ENCODE measurements at places on chromosomes 6 and 20.

GRCh38 chr6:44431118-44431725 is 43.7 kb downstream of the CDC5L start:
- DNase-seq, result peak; percentile 42

DNA sequence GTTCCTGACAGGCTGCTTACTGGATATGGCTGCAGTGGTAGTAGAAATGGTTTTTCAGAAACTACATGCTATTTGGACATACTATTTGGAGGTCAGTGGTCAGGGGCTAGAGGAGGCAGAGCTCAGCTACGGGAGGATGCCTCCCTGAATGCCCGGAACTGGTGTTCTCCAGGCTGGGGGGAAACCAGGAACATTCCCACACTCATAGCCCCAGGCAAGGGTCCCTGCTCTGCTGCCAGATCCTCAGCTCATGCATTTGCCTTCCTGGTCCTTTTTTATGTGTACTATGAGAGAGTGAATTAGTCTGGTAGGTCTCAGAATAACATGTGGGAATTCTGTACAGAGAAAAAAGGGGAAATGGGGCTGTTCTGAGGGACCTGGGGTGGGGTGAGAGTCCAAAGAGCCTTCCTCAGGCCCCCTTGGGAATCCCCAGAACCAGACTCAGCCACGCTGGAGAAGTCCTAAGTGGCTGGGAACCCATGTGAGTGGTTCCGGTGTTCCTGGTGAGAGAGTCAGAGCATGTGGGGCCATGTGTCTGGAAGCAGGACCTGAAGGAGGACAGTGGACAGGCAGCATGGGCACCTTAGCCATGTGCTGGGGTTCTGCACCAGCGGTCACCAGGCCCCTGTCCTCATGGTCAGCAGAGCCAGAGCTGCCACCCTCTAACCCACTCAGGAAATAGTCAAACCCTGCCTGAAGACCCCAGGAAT is 58.0 kb upstream of the MYL9 start:
- no peak for DNase-seq

GRCh38 chr20:53866794-53867740 is 203.3 kb downstream of the BCAS1 start:
- DNase-seq, result peak; percentile 29

DNA sequence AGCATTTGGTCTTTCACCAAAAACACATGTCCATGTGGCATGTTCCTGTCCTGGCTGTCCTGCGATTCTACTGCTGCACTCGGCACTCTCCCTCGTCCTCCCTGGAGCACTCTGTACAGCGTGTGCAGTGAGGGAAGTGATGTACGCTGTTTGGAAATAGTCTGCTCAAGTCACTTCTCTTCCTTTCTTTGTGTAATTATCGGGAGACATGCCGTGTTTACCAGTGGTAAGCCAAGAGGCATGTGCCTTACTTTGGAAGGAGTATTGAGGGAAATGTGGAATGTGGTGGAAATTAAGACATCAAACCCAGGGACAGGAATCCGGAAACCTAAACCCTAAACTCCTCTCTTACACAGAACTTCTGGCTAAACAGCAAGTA is 268.5 kb upstream of the FOXQ1 start:
- DNase-seq, result no peak

GRCh38 chr20:40293740-40294139 is 395.3 kb downstream of the MAFB start:
- DNase-seq, result no peak

GRCh38 chr20:54822386-54822785 is 347.0 kb downstream of the DOK5 start:
- no peak for DNase-seq

- no peak for DNase-seq
Observed at GRCh38 chr6:164870164-164870563, 439.2 kb downstream of the C6orf118 start.

- DNase-seq, result no peak
Observed at GRCh38 chr6:84645000-84645399, 119.4 kb downstream of the TBX18 start.

DNA sequence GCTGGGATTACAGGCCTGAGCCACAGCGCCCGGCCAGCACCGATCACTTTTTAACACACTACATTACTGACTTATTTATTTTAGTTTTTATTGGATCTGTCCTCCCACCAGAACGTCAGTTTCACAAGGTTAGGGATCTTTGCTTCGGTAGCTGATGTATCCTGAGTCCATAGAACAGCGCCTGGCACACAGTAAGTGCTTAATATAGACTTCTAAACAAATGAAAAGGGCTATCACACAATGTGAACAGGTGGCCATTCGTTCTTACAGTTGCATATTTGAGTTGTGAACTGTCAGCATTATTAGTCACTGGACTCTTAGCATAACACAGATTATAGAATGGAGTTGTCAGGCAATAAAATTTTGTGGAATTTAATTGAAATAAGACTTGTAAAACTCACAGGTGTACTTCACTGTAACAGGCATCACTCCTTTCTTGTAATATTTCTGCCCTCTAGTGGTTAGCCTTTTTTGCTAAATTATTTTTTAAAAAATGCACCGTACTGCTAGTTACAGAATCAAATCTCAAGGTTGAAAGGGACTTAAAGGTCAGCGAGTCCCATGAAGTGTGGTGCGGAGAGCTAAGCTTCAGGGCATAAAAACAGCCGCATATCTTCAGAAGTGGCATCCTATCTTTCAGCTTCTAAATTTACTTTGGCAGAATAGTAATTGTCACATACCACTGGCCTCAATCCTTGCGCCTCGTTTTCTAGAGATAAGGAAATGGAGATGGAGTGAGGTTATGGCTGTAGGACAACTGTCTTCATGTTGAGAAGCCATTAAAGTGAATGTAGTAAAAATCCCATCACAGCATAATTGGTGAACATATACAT is 3.4 kb upstream of the TBC1D7 start:
- DNase-seq, result peak; percentile 41

- no peak for DNase-seq
Observed at GRCh38 chr6:49406250-49406970, 56.6 kb downstream of the MMUT start.

DNA sequence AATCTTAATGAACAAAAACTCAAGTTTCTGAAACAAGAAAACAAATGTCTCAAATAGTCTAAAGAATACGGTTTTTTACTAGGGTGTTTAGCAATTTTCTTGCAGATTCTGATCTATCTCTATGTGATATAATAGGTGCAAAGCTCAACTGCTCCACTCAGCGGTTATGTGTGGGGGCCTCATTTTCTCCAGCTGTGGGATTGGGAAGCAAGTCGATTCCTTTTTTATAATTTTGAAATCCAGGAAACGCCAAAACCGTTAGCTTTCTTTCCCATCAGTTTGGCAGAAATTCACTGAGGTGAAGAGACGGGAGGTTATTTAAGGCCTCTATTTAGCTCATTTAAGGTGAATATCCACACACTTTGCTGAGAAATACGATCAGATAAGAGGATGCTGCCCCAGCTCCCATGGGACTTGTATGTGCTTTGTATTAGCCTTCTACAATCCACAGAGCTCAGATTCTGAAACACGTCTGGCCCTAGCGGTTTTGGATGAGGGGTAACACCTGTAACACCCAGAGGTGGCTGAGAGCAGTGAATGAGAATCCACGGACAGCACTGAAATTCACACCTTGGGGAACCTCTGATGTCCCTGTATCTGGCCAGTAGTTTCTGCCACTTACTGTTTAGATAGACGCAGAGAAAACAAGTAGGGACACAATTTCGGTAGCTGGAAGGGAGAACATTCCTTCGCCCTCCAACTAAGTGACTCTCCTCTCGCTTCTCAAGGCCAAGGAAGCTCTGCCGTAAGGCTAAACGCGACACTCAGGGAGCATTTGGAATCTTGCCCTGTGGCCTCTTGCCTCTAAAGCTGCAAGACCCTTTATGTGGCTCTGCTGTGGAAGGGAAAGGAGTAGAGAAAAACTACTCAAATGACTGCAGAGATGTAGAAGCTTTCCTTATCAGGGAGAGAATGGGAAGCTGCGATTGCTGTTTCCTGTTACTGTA is 6.5 kb upstream of the BCAS4 start:
- no peak for DNase-seq

DNA sequence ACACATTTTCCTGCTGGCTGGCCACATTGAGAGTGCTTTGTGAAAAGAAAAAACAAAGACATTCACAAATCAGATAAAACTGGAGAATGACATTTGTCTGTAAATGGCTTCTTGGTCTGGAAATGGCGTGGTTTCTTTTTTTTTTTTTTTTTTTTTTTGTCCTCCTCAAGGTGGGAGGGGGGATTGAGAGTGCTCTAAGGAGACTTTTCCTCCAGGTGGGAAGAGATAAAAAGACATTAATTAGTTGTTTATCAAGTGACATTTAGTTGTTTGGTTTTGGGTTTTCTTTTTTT is 40.4 kb downstream of the GNAS start:
- no peak for DNase-seq

DNA sequence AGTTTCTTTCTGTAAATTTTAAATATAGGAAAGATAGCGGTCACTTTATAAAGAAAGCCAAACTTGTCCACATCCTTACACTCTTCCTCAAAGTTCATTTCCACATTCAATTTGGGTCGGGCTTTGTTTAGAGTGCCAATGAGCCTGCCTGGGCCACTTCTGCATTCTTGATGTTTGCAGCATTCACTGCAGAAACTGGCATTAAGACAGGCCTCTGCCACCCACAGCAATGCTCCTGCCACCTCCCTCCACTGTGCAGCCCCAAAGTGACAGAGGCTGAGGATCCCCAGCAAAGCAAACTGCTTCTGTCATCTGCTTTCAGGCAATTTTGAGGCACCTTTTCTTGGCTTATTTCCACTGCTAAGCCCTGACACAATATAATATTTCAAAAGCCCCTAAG is 61.2 kb downstream of the TNFAIP3 start:
- no peak for DNase-seq

GRCh38 chr6:157951828-157952227 is 29.8 kb upstream of the SYNJ2 start:
- no peak for DNase-seq

DNA sequence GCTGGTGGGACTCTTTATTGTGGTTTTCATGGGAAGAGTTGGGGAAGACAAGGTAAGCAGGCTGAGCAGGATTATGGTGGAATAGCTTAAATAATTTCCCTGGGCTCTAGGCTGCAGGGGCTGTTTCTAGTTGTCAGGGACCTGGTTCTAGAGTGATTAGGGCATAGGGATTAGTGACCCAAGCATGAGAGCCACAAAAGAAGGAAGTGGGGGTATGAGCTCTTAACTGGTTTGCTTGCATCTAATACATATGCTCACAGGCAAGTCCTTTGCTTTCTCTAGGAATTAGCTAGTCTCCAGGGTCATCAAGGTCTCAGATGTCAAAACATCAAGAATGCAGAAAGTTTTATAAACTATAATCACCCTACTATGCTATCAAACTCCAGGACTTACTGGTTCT is 67.5 kb upstream of the NRN1 start:
- DNase-seq, result no peak

DNA sequence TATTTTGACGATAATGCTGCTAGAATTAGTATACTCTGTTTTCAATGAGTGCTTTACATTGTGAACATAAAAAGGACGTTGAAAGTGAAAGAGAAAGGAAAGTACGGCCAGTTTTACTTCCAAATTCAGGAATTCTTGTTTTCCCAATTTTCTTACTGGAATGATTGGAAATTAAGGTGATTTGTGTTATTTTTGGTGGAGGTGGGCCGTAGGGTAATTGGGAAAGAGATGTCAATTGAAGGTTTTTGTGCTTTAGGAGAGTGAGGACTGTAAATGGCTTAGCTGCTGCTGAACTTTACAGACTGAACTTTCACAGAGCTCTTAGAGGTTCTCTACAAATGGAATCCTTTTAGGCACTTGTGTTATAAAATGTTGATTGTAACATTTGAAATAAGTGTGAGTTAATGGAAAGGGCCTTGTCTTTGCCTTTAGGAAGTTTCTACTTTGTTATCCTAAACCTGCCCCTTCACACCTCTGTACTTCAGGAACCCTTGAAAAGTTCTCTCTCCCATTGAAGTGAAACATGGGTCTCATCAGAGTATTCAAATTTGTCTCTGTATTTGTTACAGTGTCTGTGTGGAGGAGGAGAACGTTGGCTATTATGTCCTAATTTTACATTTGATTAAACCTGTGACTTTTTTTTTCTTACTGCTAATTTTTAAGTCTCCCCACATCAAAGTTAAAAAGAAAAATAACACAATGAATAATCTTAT is 256.4 kb downstream of the ARID1B start:
- DNase-seq, result no peak

- no peak for DNase-seq
Observed at GRCh38 chr20:62874964-62875344, 13.3 kb upstream of the TCFL5 start.

DNA sequence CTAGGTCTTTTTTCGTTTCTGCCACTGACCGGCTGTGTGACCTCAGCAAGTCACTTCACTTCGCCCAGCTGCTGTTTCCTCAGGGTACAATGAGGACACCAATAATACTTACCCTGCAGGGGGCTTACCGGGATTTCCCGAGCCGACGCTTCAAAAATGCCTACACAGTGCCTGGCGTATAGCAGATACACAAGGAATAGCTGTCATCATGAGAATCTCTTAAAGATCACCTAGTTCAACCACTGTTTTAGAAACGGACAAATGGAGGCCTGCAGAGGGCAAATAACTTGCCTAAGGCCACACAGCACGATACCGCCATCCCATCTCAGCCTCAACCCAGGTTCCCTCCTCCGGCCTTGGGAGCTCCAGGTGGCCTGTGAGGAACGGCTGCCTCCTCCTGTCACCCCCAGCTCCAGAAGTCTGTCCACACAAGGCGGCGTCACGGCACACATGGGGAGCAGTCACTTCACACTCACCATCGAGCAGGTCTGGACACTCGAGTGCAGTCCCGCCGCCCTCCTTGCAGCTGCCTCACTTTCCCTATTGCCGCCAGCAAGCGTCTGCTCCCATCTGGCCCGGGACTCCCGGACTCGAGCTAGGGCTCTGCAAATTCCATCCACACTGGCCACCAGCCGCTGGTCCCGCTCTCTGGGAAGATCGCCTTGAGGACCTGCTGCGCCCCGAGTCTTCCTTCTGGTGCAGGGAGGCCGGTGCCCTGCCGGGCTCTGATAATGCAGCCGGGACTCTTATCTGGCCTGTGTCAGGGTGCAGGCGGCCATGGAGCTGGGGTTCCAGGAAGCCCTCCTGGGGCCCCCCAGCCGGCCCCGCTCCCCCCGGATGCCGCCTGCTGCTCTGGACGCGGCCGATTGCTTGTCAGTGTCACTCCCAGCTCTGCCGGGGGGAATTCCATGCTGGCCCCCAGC is at the start of gene RIPOR3:
TSS of gene RIPOR3 (minus strand) at position 893 of the 923 bp plus-strand sequence. CDS start at position 479, 414 bp downstream.
- DNase-seq, result no peak

DNA sequence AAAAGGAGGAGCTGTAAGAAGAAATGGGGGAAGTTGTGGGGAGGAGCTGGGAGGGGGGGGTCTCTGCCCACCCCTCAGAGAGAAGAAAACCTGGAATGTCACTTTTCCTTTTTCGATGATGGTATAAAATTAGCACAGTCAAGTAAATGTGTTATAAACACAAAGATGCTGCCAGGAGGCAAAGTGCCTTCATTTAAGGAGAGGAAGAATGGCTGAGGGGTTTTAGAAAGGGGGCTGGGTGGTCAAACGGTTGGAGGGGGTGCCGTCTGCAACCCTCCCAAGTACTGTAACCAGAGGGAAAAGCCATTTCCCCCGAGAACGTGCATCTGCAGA is 25.0 kb downstream of the PMEPA1 start:
- DNase-seq, result no peak
